COR-L47 (cell line): ENCODE measurements at places on chromosomes 1 and 21.

- no peak for DNase-seq
Measured at GRCh38 chr1:33338048-33338439, 17.1 kb upstream of the A3GALT2 start.

DNA sequence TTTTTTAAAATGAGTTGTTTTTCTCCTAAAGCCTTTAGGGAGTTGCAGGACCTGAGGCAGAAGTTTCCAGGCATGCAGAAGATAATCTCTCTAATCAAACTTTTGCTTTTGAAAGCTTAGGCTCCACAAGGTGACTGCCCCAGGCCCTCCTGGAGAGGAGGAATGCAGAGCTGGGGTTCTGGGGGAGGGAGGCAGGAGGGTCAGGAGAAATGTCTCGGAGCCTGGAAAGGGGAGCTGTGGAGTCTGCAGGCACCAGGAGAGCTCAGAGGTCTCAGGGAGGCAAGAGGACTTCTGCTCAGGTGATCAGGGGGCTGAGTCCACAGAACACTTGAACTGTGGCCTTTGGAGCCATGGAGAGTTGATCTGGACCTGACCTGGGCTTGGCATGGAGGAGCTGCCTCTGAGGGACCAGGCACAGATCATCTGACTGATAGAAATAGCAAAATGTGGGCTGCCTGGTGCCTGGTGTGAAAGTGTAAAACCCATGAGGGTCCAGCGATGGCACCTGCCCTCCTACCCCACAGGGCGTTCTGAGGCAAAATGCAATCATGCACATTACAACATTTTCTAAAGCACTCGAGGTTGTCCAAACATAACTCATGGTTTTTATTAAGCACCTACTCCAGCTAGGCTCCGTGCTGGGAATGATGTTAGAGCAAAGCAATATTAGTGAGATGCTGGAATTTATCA is 10.0 kb upstream of the ABCG1 start:
- DNase-seq, result no peak

GRCh38 chr1:215718575-215719287 is 151.6 kb downstream of the KCTD3 start:
- DNase-seq, result no peak

DNA sequence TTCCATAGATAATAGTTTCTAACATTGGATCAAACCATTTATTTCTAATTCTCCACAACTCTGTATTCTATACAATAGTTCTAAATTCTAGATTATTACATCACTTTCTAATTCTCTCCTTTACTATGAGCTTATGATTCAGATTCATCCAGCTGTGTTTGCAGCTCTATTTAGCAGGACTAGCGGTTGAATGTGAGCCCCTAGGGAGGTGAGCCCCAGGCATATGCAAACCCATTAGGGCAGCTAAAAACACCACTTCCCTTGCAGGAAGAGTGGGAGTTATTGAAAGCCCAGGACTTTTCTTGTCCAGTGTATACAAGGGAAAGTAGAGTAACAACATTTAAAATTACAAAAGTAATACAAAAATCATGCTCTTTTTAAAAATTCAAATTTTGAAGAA is 56.9 kb downstream of the KRTAP19-8 start:
- no peak for DNase-seq

- DNase-seq, result no peak
Measured at GRCh38 chr1:154578058-154578418, 10.5 kb downstream of the CHRNB2 start.

DNA sequence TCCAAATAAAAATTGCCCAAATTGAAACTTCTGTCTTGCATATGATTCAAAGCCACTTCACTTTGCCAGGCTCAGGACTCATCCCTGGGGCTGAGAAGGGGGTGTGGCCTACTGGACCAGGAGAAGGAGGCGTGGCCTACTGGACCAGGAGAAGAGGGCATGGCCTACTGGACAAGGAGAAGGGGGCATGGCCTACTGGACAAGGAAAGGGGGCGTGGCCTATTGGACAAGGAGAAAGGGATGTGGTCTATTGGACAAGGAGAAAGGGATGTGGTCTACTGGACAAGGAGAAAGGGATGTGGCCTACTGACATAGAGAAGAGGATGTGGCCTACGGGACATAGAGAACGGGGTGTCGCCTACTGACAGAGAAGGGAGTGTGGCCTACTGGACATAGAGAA is 405.3 kb downstream of the RRAGC start:
- DNase-seq, result no peak

GRCh38 chr1:32893198-32894018 is 7.1 kb downstream of the HPCA start:
- DNase-seq, result peak; percentile 68

- DNase-seq, result no peak
Measured at GRCh38 chr21:34606621-34607020, 8.3 kb downstream of the RCAN1 start.

GRCh38 chr21:16377120-16377658 is 647.4 kb downstream of the USP25 start:
- DNase-seq, result no peak

GRCh38 chr1:66374561-66375111 is 159.3 kb upstream of the SGIP1 start:
- no peak for DNase-seq

DNA sequence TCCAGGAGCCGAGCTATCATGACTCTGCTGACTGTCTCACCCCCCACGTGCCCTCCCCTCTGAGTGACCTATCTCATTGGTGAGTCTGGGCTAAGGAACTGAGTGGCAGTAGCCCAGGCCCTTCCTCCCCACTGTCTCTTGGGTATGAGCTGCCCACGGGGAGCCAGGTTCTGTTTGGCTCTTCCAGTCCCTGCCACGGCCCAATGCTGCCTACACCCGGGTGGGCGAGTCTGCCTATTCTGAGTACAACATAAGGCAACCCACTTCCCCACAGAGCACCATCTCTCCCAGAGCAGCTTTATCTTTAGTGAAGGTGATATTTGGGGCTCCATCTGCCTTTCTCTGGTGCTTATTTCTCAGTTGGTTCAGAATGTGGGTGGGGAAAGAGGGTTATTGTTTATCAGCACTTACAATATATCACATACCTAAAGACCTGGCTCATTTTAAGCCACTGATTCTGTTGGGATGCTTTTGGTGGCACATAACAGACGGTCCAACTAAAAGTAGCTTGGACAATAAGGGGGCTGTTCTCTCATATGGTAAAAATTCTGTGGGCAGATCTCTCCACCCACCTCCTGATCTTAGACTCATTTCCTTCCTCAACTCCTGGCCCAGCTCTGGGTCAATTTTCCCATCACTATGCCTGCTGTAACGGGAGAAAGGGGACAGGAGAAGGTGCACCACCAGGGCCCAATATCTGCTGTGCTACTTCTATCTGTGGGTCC is 27.7 kb upstream of the VWA5B1 start:
- no peak for DNase-seq

DNA sequence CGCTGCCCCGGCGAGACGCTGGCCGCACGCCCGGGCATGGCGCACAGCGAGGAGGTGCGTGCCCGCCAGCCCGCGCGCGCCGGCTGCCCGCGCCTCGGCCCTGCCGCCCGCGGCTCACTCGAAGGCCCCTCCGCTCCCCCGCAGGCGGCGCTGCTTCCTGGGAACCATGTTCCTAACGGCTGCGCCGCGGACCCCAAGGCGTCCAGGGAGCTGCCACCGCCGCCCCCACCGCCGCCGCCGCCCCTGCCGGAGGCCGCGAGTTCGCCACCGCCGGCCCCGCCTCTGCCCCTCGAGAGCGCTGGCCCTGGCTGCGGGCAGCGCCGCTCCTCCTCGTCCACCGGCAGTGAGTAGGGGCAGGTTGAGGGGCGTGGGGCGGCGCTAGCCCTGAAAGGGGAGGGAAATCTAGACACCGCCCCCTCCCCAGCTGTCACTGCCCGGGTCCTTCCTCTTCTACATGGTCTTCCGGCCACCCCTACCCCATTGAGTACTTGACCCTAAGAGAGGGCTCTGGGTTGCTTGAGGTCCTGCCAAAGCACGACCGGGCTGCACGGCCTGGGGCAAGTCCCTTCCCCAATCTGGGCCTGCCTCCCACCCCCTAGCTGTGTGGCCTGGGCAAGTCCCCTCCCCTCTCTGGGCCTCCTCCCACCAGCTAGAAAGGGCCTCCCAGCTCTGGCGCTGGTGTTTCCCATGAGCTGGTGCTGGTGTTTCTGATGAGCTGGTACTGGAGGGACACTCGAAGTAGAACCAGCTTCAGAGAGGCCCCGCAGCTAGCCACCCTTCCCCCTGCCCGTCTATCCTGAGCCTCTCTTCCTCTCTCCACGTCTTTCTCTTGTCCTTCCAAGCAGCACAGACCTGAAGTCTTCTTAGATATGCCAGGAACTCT is 17.0 kb downstream of the TNFRSF25 start:
- peak; percentile 80 for DNase-seq

DNA sequence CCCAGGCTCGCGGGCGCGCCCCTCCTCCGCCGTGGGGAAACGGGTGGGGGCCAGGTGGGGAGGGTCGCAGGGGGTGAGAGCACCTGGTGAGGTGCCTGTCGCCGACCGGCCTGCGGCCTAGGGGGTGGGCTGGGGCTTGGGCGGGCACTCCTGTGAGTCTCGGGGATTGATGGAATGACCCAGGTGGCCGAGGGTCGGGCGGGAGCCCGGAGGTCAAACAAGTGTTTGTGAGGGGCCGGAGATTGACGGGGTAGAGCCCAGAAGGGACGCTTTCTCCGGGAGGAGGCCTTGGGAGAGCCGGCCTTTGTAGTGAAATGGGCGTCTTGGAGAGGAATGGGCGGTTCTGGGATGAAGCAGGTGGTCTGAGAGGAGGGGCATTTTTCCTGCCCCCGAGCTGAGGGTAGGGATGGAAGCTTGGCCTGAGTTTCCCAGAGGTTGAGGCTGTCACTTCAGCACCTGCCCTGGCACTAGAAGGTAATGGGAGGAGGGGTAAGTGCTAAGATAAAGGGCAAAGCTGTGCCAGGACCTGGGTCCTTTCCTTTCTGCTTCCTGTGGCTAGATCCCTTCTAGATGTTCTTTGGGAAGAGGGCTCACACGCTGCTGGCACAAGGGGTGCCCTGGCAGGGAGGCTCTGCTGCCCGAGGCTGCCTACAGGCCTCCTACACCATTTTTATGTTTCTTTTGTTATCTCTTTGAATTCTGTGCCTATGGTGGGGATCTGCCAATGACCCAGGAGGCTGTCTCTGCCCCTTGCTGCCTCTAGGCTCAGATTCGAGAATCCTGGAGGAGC is 56.1 kb downstream of the NDUFS5 start:
- DNase-seq, result no peak

DNA sequence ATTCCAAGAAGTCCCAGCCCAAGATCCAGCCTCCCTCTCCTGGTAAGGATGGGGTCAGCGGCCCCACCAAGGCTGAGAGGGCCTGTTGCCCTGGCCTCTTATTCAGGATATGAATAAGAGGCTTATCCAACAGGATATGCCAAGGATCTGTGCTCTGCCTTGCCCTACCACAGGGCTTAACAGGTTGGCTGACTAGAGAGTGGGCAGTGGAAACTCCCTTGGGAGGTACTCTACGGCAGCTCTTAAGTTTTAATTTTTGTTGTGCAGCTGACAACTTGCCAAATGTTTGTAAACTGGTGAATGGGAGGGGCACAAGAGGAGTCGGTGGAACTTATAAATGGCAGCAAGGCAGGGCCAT is 16.5 kb upstream of the PIGV start:
- DNase-seq, result no peak

GRCh38 chr1:2953688-2954285 is 67.5 kb upstream of the ACTRT2 start:
- no peak for DNase-seq

GRCh38 chr1:173920861-173921260 is 3.7 kb upstream of the SERPINC1 start:
- no peak for DNase-seq

DNA sequence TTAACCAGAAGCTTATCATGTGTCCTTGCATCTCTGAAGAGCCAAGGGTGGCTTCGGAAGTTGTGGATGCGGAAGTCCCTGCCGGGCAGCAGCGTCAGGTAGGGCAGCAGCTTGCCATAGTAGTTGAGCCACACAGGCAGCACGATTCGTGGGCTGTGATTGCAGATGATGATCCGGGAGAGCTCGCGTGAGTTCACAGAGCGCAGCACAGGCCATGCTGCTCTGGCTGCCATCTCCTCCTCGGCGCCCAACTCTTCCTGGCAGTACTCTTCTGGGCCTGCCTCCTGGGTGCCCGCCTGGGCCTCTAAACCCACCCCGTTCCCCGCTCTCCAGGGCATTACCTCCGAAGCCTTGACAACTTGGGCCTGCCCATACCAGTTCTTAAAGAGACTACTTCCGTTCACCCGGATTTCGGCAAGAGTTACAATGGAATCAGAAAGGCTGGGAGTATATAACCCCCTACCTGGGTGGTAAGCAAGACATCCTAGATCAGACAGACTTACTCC is at the start of gene VHLL:
VHLL (minus strand) TSS at position 456 of the 506 bp plus-strand sequence; CDS start at position 338, 118 bp downstream.
- DNase-seq, result no peak

- DNase-seq, result no peak
Measured at GRCh38 chr1:33346927-33347649, 26.2 kb upstream of the A3GALT2 start.

DNA sequence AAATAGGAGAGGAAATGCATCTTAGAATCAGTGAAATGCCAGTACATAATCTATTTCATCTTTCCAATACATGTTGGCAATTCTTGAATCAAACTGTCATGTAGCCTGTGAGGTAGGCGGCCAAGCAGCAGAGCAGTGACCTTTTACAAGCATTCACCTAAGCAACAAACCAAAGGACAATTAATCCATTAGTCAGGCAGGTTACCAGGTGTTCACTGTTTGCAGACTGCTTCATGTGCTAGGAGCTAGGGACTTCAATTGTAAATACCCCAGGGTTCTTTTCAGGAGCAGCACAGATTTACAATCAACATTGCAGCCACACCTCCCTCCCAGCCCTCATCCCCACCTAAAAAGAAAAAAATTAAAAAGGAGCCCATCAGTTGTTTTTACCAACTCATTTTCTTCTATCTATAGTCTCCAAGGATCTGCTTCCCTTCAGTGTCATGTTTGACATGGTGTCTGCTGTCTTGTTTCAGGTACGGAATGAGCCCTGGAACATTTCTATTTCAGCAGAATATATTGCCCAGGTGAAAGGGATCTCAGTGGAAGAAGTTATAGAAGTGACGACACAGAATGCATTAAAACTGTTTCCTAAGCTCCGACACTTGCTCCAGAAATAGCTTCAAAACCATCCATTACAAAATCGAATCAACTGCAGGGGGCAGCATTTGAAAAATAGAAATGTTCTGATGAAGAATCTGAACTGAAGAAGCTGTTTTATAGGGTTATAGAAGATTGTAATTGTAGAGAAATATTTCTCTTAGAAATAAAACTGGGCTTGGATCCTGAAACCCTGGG is 23.0 kb downstream of the TATDN3 start:
- peak; percentile 64 for DNase-seq

DNA sequence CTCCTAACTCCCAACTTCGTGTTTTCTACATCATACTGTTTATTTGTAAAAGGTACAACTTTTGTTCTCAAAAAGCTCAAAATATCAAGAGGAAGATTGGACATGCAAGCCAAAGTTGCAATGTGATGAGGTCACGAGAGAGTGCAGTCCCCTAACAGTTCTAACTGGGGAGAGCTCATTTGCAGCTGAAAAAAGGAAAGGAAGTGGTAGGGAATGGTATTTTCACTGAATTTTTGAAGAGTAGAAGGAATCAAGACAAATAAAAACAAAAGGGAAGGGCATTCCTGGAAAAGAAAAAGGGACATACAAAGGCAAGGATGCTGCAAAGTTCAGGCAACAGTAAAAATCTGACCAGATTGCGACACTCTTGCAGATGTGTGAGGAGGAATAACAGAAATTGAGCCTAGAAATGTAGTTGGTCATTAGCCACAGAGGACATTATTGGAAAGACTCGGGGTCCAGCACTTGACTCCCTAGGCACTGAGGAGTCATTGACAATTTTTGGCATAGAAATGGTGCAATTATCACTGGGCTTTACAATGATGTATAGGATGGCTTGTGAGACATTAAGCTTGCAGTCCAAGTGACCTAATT is 67.9 kb downstream of the TBX15 start:
- no peak for DNase-seq

GRCh38 chr1:166814611-166815010 is 24.7 kb upstream of the POGK start:
- DNase-seq, result no peak

- no peak for DNase-seq
Measured at GRCh38 chr1:194256010-194256409, 1069.6 kb upstream of the B3GALT2 start.
